ENCODE measurements at places on chromosomes 11 and 22.
A peak's percentile ranks its signal among the peaks of the same experiment; 100 is the strongest.

GRCh38 chr11:102421261-102421660 lies 31.3 kb downstream of the TMEM123 start:
- peak; percentile 87 for DNase-seq

GRCh38 chr11:111359223-111360149 lies 19.6 kb downstream of the POU2AF1 start:
- no peak for DNase-seq

- peak; percentile 82 for DNase-seq
These were observed 2.0 kb upstream of the UBXN1 start for GRCh38 chr11:62680825-62681240.

- no peak for DNase-seq
These were observed 613 bp upstream of the GSC2 start for GRCh38 chr22:19150482-19151328.

GRCh38 chr11:116193321-116194131 lies 579.3 kb downstream of the BUD13 start:
- no peak for DNase-seq

- no peak for DNase-seq
These were observed 10.9 kb downstream of the ACO2 start for GRCh38 chr22:41479671-41480396.

DNA sequence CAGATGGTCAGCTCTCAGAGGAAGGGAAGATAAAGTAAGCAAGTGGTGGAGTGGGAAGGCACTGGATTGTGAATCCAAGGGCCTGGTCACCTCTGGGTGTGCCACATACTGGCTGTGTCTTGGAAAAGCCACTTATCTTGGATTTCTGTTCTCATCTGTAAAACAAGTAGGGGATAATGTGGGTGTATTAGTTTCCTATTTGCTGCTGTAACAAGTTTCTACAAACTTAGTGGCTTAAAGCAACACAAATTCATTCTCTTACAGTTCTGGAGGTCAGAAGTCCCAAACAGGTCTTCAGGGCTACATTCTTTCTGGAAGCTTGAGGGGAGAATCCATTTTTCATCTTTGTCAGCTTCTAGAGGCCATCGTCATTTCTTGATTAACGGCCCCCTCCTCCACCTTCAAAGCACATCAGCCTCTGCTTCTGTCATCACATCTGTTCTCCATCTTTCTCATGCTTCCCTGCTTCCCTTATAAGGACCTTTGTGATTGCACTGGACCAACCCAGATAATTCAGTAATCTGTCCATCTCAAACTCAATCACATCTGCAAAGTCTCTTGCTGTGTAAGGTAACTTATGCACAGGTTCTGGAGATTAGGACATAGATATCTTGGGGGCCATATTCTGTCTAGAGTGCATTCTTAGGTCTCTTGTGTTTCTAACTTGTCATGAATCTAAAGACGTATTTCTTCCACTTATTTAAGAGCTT lies 75.9 kb downstream of the C22orf31 start:
- no peak for DNase-seq

- DNase-seq: no peak
These were observed 236.6 kb downstream of the GRIK4 start for GRCh38 chr11:120747850-120748814.

GRCh38 chr22:19063581-19064353 lies 58.4 kb downstream of the DGCR2 start:
- no peak for DNase-seq

DNA sequence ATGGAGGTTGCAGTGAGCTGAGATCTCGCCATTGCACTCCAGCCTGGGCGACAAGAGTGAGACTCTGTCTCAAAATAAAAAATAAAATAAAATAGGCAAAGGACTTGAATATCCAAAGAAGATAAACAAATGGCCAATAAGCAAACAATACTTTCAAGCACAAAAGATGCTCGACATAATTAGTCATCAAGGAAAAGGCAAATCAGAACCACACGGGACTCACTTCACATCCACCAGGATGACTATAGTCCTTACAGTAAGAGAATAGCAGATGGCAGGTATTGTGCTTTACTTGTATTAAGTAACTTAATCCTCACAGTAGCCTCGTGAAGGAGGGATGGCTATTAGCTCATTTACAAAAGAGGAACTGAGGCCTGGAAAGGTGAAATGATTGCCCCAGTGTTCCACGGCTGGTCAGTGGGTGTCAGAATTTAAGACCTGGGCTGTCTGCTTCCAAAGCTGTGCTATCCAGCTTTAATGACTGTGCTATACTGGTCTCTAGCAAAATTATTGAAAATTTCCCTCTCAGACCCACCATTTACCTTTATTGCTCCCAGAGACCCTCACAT lies 40.2 kb upstream of the RBFOX2 start:
- no peak for DNase-seq

GRCh38 chr22:19823191-19823901 lies 31.3 kb downstream of the GNB1L start:
- DNase-seq: no peak

DNA sequence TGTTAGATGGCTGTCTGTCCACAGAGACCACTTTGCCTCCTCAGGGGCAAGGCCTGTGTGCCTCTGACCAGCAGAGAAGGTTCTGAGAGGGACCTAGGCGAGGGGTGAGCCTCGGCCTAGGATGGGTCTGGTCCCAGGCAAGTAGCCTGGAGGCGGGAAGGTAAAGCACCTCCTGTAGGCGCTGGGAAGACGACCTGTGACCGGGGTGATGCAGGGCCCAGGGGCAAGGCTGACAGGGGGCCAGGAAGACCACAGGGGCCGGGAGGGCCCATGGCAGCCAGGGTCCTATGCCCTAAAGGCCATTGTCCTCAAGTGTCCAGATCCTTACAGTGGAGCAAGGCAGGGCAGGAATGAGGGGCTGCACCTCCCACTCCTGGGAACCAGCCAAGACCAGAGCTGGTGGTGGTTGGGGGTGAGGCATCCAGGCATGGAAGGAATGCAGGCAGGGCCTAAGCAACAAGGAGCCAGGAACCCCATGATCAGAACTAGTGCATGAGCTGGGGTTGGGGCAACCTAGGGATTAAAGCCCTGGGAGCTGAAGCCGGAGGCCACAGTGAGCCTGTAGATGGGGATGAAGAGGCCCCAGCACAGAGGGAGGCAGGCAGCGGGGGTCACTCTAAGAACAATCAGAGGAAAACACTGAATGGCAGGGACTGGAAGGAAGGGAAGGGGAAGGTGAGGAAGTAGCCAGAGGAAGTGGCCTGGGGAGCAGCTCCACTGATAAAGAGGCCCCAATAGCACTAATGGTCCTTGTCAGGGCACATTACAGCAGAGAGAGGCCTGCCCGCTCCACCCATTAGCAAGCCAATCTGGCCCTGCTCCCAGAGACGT lies 32.9 kb upstream of the KLHL35 start:
- DNase-seq: no peak

DNA sequence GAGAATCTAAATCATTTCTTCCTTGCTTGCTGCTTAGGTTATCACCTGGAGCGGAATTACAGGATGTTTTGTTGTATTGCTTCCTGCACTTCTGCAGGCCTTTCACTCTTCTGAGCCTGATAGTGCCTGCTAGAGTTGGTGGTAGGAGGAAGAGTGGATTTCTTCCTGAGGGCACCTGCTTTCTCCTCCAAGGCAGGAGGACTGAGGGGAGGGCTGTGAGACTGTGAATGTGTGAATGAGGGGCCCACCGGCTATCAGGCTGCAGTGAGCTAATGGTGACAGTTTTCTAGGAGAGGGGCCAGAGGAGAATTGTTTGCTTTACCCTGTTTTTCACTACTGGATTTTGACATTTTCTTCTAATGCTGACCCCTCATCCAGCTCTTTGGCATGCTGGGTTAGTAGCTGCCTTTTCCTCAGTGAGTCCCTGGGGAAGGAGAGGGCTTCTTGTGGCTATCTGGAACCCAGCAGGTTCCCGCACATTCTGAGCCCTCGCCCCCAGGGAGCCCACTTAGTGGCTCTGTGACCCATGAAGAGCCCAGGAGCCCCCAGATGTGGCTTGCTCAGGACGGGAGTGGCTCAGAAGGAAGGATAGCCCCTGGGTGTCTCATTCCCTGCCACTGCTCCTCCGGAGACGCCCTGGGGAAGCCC lies 39.1 kb downstream of the DIXDC1 start:
- no peak for DNase-seq

DNA sequence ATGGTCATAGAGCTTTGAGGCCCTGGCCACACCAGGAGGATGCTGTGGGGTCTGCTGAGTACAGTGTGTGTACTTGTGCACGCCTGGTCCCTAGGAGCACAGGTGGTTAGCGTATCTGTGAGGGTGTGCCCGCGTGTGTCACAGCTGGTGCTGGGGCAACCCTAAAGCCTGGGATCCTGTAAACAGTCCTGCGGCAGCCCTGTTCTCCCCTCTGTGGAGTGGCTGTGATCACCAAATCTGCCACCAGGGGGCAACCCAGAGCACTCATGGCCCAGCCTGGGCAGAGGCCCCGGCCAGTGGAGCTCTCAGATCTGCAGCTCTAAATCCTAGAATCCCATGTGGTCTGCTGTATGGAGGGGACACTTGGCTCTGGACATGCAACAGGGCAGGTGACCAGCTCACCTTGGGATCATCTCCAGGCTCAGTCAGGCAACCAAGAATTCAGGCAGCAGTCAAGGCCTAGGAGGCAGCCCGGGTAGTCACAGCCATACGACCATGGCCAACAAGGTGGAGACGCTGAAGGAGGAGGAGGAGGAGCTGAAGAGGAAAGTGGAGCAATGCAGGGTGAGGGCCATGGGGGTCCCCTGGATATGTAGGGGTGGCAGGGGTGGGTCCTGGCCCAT lies 3.9 kb downstream of the SH3BP1 start:
- DNase-seq: peak; percentile 50

GRCh38 chr22:39220890-39221850 lies 23.6 kb downstream of the PDGFB start:
- DNase-seq: no peak

- no peak for DNase-seq
These were observed 5.4 kb downstream of the MMP1 start for GRCh38 chr11:102792604-102793003.
